Muscle of leg (tissue), 16 donors: ENCODE measurements at places on chromosomes 3 and 15. TPM values are rescaled to one million over a fixed set of nuclear protein-coding genes. Genes with fewer than 3 reads are reported as not detected.
A peak's percentile ranks its signal among the peaks of the same experiment; 100 is the strongest.

- DNase-seq, result peak; percentile 90
Measured at GRCh38 chr3:16247282-16248061, 17.3 kb downstream of the DPH3 start.

DNA sequence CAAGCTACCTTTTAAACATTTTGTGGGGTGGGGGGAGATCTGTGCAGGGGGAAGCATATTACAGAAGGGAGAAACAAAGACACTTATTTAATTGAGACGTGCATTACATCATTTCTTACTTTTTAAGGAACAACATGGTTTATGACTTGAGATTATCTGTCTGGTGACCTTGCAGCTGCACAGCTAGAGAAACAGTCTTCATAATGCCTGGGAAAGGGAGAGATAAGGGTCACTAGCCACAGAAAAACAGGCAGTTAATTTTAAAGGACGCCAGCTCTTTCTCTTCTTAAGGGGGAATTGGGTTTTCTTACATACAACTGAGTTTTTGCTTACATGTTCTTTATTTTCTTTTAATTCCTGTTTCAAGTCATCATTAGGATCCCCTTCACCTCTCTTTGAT lies 147.9 kb downstream of the SST start:
- DNase-seq, result no peak

- no peak for DNase-seq
Measured at GRCh38 chr3:15354485-15354884, 22.1 kb upstream of the SH3BP5 start.

DNA sequence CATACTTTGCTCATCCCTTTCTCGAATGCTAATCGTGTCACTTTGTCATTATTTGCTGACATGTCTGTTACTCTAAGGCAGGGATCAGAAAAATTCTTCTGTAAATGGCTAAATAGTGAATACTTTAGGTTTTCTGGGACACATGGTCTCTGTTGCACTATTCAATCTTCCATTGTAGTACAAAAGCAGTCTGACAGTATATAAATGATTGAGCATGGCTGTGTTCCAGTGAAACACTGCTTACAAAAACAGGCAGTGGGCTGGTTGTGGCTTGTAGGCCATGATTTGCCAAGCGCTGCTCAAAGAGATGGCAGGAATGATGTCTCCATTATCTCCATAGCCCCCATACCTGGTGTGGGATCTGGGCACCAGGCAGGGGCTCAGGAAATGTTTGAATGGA lies 45.6 kb downstream of the TMEM266 start:
- DNase-seq, result no peak

The SNRPN gene
- 194 TPM for total RNA-seq

DNA sequence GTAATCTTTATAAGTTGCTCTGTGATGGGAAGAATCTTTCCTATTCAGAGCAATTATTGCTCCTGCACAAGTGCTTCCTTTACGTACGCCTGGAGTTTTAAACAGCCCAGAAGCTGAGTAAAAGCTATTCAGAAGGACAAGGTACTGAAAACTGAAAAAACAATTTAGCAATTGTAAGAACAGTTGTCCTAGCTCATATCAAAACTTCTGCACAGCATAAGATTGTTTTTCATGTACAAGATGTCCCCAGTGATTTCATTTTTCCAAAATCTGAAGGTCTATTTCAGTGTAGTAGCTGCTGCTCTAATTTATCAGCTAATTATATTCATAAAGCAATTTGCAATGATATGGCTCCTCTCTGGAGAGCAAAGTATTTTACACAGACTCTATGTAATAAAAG lies 23.7 kb downstream of the KCNAB1 start:
- no peak for DNase-seq

GRCh38 chr15:51853998-51854397 lies 24.5 kb downstream of the TMOD3 start:
- DNase-seq, result no peak

DNA sequence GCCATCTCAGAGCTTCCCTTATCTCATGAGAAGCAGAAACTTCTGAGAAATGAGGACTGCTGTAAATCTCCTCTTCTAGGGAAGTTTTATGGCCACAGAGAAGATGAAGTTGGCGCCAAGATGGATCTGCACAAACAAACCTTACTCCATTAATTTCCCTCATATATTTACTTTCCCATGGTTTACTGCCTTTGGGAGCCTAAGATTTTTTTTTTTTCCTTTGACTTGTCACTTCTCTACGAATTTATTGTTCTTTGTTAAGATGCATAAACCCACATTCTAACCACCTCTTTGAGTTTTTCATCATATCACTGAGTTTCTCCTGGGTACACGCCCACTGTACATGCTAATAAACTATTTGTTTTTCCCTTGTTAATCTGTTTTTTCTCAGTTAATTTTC lies 21.5 kb upstream of the NPTN start:
- no peak for DNase-seq
